ENCODE measurements at places on chromosomes 16 and 17. TPM values are rescaled to one million over a fixed set of nuclear protein-coding genes. Genes with fewer than 3 reads are reported as not detected.
A peak's percentile ranks its signal among the peaks of the same experiment; 100 is the strongest.

GRCh38 chr17:71527311-71527710 lies 593.5 kb upstream of the SOX9 start:
- DNase-seq, result no peak

DNA sequence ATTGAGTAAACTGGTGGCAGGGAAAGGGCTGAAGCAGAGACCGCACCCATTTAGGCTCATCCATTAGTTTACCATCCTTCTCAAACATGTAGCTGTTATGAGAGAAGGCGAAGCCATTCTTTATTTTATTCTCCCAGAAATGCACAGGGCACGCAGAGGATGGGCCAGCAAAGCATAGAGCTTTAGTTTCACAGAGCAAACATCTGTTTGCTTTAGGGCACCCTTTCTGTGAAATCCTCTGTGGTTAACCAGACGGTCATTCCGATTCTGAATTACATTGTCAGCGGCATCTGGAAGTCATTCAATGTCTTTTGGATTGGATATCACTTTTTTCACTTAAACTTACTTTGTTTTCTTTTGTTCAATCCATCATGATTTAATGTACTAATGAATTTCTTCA lies 96.0 kb downstream of the TOX3 start:
- no peak for DNase-seq

DNA sequence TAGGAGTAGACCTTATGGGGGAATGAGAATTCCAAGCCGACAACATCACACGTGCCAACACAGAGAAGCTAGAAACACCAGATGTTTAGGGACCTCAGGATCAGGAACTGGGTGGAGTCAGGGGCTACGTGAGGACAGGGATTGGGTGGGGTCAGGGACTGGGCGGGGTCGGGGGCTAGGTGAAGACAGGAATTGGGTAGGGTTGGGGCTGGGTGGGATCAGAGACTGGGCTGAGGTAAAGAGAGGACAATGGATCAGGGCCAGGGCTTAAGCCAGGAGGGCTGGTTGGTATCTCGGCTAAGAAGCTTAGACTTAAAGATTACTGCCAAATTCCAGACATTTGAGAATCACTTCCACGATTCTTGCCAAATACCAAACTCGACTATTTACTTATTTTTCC lies 11.6 kb downstream of the TEKT5 start:
- DNase-seq, result no peak

DNA sequence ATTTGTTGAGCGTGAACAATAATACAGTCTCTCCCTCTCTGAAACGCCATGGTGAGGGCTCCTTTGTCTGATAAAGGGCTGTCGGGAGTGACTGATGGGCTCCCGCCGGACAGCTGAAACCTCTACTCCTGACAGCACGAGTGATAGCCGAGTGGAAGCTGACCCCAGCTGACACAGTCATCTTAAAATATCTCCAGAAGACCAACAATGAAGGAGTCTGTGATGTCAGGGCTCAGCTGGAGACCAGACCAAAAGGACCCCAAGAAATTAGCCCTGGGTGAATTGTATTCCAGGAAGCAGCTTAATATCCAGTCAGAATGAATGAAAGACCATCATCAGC lies 22.4 kb downstream of the CCDC182 start:
- DNase-seq, result no peak

- DNase-seq, result peak; percentile 62
Observed at GRCh38 chr17:38920374-38921291, 4.8 kb upstream of the LASP1NB start.

- DNase-seq, result no peak
Observed at GRCh38 chr17:19242323-19242722, 5.2 kb downstream of the EPN2 start.

CANT1 gene
- 67.2 TPM for total RNA-seq

- DNase-seq, result no peak
Observed at GRCh38 chr16:82972331-82972919, 345.7 kb downstream of the CDH13 start.

- DNase-seq, result no peak
Observed at GRCh38 chr17:78196716-78197115, 9.6 kb downstream of the AFMID start.

ITGAX gene
- 3.6 TPM for total RNA-seq

- no peak for DNase-seq
Observed at GRCh38 chr17:27106347-27106981, 187.4 kb upstream of the WSB1 start.

DNA sequence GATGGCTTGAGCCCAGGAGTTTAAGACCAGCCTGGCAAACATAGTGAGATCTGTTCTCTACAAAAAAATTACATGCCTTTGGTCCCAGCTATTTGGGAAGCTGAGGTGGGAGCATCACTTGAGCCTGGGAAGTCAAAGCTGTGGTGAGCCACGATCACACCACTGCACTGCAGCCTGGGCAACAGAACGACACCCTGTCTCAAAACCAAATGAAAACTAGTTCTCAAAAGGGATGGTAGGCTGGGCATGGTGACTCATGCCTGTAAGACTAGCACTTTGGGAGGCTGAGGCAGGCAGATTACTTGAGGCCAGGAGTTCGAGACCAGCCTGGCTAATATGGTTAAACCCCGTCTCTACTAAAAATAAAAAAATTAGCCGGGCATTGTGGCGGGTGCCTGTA lies 31.1 kb downstream of the PPM1D start:
- DNase-seq, result no peak

DNA sequence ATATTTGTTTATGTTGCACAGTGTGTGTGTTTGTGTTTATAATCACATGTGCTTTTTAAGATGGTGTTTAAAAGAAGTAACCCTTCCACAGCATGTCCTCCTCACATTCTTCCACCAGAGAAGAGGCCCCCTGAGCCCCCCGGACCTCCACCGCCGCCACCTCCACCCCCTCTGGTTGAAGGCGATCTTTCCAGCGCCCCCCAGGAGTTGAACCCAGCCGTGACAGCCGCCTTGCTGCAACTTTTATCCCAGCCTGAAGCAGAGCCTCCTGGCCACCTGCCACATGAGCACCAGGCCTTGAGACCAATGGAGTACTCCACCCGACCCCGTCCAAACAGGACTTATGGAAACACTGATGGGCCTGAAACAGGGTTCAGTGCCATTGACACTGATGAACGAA lies 69.2 kb downstream of the CDK12 start:
- no peak for DNase-seq

DNA sequence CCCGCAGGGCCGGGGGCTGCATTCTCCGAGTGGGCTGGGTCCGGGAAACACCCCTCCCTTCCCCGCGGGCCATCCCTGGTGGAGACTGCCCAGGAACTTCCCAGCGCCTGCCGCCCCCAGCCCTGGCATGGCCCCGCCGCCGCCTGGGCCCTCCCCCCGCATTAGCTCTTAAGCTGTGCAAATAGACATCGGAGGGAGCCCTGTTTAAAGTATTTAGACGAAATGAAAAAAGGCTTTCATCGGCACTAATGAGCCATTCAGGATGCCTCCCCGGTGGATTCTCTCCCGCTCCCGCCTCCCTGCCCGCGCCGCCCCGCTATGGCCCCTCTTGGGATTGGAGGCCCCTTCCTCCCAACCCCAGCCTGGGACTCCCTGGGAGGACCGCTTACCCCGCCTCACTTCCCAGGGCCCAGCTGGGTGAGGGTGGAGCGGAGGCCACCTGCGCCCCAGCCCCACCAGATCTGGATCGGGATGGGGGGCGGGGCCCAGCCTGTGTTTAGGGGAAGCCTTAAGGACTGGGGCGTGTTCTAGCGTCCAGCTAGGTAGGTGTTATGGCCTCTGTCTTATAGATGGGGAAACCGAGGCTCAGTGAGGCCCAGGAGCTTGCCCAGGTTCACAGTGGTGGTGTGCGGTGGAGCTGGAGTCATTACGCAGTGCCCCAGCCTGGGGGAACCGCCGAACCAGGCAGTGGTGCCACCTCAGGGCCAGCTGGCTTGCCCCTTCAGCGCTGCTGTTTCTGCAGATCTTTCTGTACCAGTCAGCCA lies 19.7 kb downstream of the SEZ6 start:
- no peak for DNase-seq
